ENCODE measurements at places on chromosomes 2 and 18.

- no peak for DNase-seq
Measured at GRCh38 chr18:50401295-50401694, 26.4 kb downstream of the SKA1 start.

DNA sequence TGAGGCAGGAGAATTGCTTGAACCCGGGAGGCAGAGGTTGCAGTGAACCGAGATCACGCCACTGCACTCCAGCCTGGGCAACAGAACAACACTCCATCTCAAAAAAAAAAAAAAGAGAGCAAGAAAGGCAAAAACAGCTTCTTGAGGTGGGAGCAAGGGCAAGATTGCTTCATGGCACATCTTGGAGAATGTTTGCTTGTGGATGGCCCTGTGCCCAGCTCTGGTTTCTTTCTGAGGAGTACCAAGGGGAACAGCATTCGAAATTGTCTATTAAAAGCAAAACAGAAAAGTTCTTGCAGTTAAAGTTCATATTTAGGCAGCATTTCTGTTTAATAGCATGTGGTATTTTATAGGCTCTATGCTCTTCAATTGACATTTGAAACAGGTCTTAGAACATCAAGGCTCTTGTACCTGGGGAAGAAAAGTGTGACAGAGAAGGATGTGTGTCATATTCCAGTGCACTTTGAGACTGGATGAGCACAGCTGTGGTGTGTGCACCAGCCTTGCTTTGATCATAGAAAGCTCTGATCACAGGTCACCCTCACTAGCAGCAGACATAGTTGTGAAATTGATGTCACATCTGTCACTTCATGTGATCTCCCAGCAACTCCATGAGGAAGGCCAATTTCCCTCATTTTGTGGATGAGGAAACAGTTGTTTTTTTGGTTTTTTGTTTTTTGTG is 154.3 kb downstream of the UXS1 start:
- DNase-seq, result no peak

- DNase-seq, result no peak
Measured at GRCh38 chr2:70062270-70062669, 25.0 kb upstream of the PCBP1 start.

DNA sequence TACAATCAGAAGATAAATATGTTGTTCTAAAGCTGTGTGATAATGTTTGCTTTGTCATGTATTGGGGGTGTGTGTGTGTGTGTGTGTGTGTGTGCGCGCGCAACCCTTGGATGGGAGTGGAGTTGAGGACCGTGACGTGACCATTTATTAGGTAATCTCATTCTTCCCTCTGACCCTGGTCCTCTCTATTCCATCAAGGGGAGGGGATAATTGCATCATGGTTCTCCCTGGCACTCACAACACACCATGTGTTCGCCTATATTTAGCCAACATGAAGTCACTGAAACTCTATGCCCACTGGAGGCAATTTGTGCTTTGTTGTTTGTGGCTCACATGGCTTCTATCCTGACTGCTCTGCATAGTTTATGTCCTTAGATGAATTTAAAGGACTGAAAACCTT is 79.8 kb upstream of the LRPPRC start:
- no peak for DNase-seq

GRCh38 chr2:240201866-240202265 is 61.4 kb upstream of the OTOS start:
- no peak for DNase-seq

- DNase-seq, result no peak
Measured at GRCh38 chr18:78733762-78734613, 245.6 kb upstream of the SALL3 start.

DNA sequence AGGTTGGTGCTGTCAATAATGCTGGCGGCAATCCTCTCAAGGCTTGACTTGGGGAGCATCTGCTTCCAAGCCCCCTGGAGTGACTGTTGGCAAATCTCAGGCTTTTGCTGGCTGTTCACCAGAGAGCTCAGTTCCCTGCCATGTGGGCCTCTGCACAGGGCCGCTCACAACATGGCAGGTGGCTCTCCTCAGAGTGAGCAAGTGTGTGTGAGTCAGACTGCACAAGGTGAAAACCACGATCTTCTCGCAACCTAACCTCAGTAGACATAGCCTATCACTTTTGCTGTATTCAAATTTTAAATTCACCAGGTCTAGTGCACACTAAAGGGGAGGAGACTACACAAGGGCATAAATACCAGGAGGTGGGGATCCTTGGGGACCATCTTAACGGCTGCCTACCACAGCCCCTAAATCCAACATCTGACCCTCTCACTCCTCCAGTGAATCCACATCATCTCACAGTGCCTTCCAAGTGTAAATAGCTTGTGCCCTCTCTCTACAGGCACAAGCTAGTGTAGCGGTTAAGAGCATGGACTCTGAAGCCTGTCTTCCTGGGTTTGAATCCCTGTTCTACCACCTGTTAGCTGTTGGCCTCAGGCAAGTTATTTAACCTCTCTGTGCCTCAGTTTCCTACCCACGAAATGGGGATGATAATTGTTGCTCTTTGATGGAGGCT is 187.7 kb upstream of the CXCR4 start:
- peak; percentile 35 for DNase-seq

DNA sequence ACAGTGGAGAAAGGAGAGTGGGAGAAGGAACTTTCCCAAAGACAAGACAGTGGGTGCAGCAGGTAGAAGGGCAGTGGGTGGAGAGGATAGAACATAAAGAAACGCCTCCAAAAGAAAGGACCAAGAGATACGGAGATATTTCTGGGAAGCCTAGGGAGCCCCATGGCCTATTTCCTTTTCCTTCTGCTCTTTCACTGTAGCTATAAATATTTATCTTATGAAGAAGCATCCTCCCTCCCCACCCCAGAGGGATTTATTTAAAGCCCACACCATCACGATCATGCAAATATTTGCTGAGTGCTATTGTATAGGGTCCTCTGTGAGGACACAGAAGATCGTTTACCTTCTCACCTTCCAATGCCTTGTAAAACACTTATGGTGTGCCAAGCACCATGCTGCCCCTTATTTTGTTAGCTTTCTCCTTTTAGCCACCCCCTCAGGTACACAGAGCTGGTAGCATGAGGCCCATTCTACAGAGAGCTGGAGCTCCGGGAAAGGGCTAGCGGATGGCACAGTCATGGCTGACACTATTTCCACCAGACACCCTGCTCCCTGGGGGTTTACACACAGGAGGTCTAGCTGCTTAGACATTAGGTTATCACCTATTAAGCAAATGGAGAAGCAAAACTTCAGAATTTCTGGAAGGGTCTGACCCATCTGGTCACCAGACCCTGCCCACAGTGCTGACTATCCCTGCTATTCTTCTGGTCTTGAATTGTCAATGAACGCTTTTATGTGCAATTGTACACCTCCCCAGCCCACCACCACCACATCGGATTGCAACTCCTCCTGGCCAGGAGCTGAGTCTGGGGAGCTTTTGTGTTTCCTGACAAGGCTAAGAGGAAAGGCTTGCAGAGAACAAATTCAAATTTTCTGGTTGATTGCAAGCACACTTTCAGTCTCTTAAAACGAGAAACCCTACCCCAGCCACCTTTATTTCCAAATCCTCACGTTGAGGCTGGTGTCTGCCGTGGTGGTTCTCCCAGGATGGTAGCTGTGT is 91.8 kb upstream of the KLF7 start:
- no peak for DNase-seq

DNA sequence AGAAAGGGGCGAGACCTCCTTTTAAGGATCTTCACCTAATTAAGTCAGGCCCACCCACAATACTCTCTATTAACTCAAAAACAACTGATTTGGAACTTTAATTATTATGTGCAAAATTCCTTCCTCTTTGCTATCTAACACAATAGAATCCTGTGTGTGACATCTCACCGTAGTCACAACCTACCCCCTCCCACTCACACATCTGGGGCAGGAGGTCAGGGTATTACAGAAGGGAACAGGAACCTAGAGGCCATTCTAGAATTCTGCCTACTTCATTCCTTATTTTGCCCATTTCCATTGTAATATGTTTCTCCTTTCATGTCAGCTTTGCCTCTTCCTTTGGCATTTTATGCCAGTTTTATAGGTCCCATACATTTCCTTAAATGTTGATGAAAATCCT is 829.3 kb upstream of the ID2 start:
- no peak for DNase-seq

DNA sequence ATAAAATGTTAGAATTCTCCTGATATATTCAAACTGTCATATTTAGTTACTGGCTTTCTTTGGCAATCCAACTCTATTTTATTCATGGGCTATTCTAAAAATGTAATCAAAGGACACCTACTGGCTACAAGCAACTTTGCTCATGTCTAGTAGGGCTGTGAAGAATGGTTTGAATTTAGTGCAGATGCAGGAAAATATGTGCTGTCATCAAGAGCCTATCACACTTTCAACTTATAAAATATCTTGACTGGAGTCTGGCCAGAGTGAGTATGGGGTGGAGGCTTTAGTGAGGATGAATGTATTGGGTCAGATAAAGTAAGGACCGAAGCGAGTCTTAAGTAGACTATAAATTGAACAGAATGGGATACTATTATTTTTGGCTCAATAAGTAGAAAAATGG is 343.4 kb upstream of the SPRED2 start:
- no peak for DNase-seq

DNA sequence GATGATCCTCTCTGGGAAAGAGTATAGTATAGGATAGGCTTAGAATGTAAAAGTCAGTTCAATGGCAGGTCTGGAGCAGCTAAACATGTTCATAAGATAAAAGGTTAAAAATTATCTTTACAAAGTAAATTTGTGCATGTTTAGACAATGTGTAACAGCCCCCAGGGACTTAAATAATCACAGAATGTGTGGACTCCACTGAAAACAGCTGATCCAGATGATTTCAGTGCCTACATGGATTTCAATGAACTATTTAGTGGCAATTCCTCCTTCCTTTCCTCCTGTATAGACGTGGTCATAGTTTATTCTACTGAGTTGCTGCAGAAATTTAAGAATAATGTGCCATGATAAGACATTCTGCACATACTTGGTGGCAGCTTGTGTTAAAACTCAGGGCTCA is 42.9 kb downstream of the ARHGEF33 start:
- DNase-seq, result no peak

DNA sequence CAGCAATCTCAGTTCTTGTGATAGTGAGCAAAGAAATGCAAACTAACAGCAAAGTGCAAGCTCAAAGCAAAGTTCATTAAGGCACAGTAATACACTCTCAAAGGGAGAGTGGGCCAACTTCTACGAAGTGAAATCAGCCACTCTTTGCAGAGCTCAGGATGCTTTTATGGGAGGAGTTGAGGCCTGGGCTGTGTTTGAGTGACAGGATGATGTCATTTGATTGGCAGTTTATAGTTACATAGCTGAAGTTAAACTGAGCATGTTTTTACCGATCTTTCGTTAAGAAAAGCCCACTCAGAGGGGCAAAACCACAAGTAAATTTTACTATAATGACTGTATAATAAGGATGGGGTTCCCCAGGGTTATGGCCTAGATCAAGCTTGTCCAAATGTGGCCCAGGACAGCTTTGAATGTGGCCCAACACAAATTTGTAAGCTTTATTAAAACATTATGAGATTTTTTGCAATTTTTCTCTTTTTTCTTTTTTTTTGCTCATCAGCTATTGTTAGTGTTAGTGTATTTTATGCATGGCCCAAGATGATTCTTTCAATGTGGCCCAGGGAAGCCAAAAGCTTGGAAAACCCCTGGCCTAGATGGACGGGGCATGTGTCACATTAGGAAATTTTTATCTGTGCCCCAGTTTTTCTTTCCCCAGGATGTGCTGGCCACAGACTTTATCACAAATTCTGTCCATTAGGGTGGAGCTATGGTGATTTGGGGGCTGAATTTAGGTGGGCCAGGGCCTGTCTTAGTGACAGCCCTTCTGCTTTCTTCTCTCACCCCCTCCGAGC is 8.3 kb upstream of the DNAH7 start:
- no peak for DNase-seq

DNA sequence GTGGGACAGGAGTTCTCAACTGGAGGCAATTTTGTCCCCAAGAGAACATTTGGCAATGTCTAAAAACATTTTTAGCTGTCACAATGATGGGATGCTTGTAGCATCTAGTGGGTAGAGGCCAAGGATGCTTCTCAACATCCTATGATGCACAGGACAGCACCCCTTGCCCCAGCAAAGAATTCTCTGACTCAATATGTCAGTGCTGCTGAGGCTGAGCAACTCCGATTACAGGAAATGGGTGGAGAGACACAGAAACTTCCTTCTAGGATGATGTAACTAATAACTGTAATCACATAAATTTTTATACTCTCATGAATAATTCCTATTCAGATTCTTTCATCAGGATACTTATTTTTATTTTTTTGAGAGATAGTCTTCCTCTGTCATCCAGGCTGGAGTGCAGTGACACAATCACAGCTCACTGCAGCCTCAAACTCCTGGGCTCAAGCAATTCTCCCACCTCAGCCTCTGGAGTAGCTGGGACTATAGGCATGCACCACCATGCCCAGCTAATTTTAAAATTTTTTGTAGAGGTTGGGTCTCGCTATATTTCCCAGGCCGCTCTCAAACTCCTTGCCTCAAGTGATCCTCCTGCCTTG is 120.3 kb upstream of the ACAA2 start:
- no peak for DNase-seq

GRCh38 chr18:44035554-44035953 is 645.1 kb upstream of the SETBP1 start:
- DNase-seq, result no peak

DNA sequence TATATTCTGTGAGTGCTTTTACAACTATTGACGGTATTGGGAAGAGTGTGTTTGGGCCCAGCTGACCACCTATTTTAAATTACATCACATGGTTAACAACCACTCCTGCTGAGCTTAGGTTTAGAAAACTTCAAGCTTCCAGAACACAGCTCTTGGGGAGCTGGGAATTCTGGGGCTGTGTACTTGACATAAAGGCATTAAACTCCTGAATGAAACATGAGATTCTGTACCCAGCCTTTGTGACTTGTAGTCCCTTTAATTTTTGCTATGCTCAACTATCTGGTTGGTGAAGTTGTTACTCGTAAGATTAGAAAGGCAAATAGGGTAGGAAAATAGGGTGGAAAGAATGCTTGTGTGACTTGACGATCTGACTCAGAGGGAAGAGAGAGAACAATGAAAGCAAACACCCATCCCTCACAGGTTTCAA is 66.9 kb downstream of the LTBP1 start:
- DNase-seq, result no peak

GRCh38 chr18:51426996-51427395 is 229.5 kb upstream of the MEX3C start:
- DNase-seq, result no peak

- no peak for DNase-seq
Measured at GRCh38 chr2:143356336-143356735, 227.1 kb downstream of the ARHGAP15 start.

Measured in activated CD4-positive, alpha-beta T cell treated with anti-CD3 and anti-CD28 coated beads, Interleukin-2, amount 50 U/mL, for 4 hours (primary cell).